Natural killer cell (primary cell): ENCODE measurements at places on chromosomes 3 and 15. TPM values are rescaled to one million over a fixed set of nuclear protein-coding genes. Genes with fewer than 3 reads are reported as not detected.

- no peak for DNase-seq
- H3K4me3 ChIP-seq = no peak overlapping the region
- H3K27me3 ChIP-seq = no peaks in the 10 kb centered on the region
Measured at GRCh38 chr15:98139337-98139736, 178.8 kb downstream of the ARRDC4 start.

- no peak overlapping the region for H3K4me3 ChIP-seq
- no peak overlapping the region for H3K27ac ChIP-seq
- H3K27me3 ChIP-seq = no peaks in the 10 kb centered on the region
- no peaks in the 10 kb centered on the region for H3K4me1 ChIP-seq
- no peak for DNase-seq
Measured at GRCh38 chr3:179166561-179167201, 18.5 kb downstream of the PIK3CA start.

DNA sequence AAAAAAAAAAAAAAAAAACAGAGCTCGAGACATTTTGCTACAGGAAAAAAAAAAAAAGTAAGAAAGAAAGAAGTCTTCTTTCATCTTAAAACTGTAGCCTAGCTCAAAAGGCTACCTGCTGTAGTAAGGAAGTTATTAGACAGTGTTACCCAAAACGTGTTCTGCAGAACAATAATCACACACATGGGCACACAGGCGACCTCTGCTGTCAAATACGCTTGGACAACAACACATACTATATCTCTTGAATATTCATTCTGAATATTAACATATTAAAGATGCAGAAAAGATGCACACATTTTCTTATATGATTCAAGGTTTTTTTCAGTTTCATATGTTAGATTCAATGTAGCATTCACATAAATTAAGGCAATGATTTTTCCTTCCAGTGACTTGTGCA lies 215.8 kb downstream of the ROBO1 start:
- no peak overlapping the region for H3K4me3 ChIP-seq
- no peaks in the 10 kb centered on the region for H3K36me3 ChIP-seq

DNA sequence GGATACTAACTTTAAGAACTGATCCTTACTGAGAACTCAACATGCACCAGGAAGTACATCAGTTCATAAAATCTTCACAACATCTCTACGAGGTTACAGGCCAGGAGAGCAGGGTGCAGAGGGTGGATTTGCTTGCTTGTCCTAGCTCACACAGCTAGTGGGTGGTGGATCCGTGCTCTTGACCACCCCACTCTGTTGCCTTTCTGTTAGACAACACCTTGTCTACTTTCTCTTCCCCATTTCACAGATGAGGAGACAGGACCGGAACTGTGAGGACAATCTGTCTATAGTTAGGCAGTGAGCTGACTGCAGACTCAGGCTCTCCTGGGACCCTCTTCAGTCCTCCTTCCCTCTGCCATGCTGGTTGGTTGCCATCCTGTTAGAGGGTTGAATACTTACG lies 221.7 kb upstream of the TLE3 start:
- H3K27me3 ChIP-seq = no peaks in the 10 kb centered on the region
- peak overlapping the region; percentile 17 for H3K27ac ChIP-seq
- H3K36me3 ChIP-seq = no peaks in the 10 kb centered on the region
- no peak overlapping the region for H3K4me3 ChIP-seq

The ZNF80 gene
- 2.3 TPM for total RNA-seq

DNA sequence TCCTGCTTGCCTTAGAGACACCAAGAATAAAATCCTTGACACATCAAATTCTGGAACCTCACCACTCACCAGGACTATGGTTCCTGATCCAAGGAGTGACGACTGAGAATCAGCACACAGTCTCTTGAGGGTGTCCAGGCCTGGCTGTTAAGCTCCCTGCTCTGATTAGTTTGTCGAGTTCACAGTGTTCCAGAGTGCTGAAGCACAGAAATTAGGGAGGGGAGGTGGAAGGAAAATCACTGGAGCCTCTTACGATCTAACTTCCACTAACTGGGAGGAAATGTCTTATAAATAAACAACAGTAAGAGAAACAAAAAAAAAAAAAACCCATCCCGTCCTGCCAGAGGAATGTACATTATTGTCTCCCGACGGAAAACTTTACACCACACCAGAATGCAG lies 330.2 kb downstream of the TIGIT start:
- no peak for DNase-seq
- no peaks in the 10 kb centered on the region for H3K27me3 ChIP-seq
- H3K4me1 ChIP-seq = no peaks in the 10 kb centered on the region
- no peak overlapping the region for H3K27ac ChIP-seq

DNA sequence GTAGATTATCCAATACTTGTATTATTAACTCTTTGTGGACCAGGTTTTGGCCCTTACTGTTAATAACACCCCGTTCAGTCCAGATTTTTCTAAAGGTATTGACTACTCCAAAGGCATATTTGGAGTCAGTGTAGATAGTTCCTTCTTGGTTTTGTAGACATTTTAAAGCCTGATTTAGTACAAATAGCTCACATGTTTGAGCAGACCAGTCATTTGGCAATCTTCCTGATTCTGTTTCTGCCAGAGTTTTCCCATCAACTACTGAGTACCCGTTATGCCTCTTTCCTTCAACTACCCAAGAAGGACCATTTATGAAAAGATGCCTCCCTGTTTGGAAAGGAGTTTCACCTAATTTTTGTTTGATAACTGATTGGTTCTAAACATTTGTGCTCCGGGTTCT lies 82.0 kb downstream of the CHCHD4 start:
- no peak overlapping the region for H3K27ac ChIP-seq
- H3K4me3 ChIP-seq = no peak overlapping the region
- no peaks in the 10 kb centered on the region for H3K36me3 ChIP-seq
- no peak for DNase-seq

The ALDH1L1 gene
- total RNA-seq = not detected

GRCh38 chr15:64004056-64004455 lies 42.2 kb downstream of the DAPK2 start:
- H3K27me3 ChIP-seq = no peaks in the 10 kb centered on the region
- no peak overlapping the region for H3K27ac ChIP-seq
- no peaks in the 10 kb centered on the region for H3K36me3 ChIP-seq
- no peak for DNase-seq
- H3K4me3 ChIP-seq = no peak overlapping the region

DNA sequence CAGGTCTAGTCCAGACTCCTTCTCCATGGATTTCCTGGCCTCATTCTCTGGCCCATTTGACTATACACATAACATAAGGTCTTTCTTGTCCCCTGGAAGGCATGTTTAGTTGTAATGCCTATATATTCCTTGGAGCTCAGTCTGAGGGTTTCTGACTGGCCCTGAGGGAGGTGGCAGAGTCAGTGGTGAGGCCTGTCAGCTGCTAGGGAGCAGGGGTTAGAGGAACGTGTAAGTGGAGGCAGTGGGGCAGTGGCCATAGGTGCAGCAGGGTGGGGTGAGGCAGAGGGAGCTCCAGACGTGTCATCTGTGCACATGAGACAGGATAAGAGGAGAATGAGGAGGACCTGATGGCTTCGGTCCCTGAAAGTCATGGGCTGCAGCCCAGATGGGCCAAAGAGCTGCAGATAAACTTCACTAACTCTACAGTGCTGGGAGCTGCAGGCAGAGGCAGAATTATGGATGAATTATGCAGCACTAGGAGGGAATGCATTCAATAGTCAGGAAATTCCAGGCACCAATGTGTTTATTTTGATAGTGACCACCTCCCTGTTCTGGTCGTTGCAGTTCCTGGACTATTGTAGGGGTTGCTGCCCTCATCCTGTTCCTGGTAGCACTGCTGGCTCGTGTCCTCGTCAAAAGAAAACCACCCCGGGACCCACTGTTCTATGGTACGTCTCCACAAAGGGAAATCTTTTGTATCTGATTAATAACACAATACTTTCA lies 4.9 kb downstream of the TM6SF1 start:
- H3K27me3 ChIP-seq = no peaks in the 10 kb centered on the region
- peaks cover 10% of the 10 kb centered on the region for H3K36me3 ChIP-seq
- no peak for DNase-seq
- H3K4me3 ChIP-seq = no peak overlapping the region

DNA sequence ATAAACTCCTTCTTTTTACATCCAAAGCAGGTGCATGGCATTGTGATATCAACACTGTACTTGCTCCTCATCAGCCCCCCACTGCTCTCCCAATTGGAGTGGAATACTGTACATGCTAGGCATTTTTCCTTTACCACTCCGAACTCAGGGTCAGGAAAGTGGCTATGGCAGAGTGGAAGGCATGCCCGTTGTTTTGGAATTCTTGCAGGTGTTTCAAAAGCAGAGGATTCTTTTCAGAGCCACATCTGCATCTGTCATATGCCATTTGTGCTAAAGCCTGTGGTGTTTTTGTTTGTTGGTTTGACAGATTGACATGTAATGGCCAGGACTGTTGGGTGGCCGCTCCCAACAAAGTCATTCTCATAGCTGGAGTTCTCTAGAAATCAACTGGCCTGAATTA lies 41.7 kb downstream of the SOX2 start:
- no peaks in the 10 kb centered on the region for H3K27me3 ChIP-seq
- no peaks in the 10 kb centered on the region for H3K4me1 ChIP-seq
- no peak overlapping the region for H3K27ac ChIP-seq

GRCh38 chr3:11989383-11990038 lies 14.7 kb upstream of the SYN2 start:
- DNase-seq = no peak
- no peaks in the 10 kb centered on the region for H3K4me1 ChIP-seq
- no peaks in the 10 kb centered on the region for H3K36me3 ChIP-seq
- H3K27me3 ChIP-seq = no peaks in the 10 kb centered on the region
- no peak overlapping the region for H3K27ac ChIP-seq

- H3K27ac ChIP-seq = peak overlapping the region; percentile 6
- DNase-seq = no peak
- H3K36me3 ChIP-seq = peaks cover 14% of the 10 kb centered on the region
- peaks cover 50% of the 10 kb centered on the region for H3K4me1 ChIP-seq
Measured at GRCh38 chr15:90871716-90872485, 3.5 kb downstream of the FURIN start.

The AGBL1 gene
- total RNA-seq = not detected

DNA sequence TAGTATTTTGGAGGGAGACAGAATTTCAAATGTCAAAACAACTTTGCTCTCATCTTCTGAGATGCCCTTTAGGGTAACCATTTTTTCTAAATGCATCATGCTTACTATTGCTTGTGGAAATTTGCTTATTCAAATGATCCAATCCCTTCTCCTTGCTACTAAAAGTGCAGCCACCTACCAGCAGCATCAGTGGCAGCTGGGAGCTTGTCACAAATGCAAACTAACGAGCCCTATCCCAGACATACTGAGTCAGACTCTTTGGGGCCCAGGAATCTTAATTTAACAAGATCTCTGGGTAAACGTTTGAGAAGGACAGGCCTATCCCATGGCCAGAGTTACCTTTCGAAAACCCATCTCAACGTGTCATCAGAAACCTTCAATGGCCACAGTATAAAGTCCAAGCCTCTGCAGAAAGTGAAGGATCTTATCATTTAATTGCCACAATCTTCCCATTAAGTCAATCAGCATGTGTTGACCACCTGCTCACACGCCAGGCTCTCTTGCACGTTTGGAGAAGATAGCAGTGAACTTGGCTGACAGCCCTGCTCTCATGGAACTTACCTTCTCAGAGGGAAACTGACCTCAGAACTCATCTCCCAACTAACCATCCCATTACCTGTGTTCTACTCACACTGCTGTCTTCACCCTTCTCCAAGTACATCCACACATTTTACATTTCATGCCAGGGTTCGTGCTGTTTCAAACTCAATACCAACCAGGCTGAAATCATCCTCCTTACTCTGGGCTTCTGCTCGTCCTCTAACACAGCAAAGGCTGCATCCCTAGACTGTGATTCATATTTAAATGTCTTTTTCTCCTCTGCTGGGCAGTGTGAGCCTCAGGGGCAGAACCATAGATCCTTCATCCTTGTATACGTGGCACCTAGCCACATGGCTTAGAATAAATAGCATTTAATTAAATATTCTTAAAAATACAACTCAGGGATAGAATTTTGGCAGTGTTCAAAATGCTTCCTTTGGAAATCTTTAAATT lies 24.8 kb upstream of the VGLL4 start:
- H3K4me3 ChIP-seq = no peak overlapping the region
- H3K36me3 ChIP-seq = no peaks in the 10 kb centered on the region
- H3K4me1 ChIP-seq = no peaks in the 10 kb centered on the region
- H3K27me3 ChIP-seq = no peaks in the 10 kb centered on the region

The PXYLP1 gene
- 21.7 TPM for total RNA-seq

DNA sequence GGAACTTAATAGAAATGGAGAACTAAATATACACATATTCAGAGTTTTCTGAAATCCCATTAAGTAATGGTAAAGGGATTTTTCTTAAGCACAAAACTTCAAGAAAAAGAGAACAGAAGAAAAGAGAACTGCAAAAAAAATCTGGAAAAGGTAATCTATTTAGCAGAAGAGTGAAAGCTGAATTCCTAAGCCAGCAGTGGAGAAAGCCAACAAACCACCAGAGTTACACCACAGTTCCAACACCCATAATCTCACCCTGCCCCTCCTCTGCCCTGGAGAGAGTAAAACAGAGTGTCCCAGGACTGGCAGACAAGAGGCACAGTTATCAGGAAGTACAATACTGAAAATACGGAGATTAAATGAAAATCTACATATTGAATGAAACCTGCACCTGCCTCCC lies 29.4 kb downstream of the TP53BP1 start:
- H3K4me1 ChIP-seq = no peaks in the 10 kb centered on the region
- no peak overlapping the region for H3K4me3 ChIP-seq
- H3K27me3 ChIP-seq = no peaks in the 10 kb centered on the region
- peaks cover 15% of the 10 kb centered on the region for H3K36me3 ChIP-seq
- no peak for DNase-seq
- H3K27ac ChIP-seq = no peak overlapping the region

DNA sequence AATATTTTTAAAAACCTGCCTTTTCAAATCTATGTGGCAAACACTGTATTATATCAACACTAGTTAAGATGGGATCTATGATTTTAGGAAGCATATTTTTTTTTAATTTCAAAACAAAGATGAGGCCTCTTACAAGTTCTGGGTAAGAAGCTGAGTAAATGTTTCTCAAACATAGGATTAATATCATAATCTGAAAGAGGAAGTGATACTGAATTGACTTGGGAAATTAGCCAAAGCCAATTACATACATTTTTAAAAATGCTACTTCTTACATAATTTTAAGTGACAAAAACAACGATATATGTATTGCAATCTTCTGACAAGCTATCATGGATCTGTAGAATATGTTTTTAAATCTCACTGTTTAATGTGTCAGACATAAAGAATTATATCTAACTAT lies 135.1 kb upstream of the UBP1 start:
- no peaks in the 10 kb centered on the region for H3K4me1 ChIP-seq
- no peak for DNase-seq
- no peak overlapping the region for H3K27ac ChIP-seq
- no peak overlapping the region for H3K4me3 ChIP-seq

GRCh38 chr15:40118473-40118872 lies 9.8 kb upstream of the BMF start:
- H3K27ac ChIP-seq = no peak overlapping the region
- H3K27me3 ChIP-seq = no peaks in the 10 kb centered on the region
- peaks cover 11% of the 10 kb centered on the region for H3K4me1 ChIP-seq
- H3K4me3 ChIP-seq = no peak overlapping the region
- H3K36me3 ChIP-seq = no peaks in the 10 kb centered on the region
- DNase-seq = no peak

The TUSC7 gene
- total RNA-seq = not detected

The STAC gene
- total RNA-seq = not detected
